ENCODE measurements at places on chromosomes 2 and 18. TPM values are rescaled to one million over a fixed set of nuclear protein-coding genes. Genes with fewer than 3 reads are reported as not detected.

The HMSD gene
- 1.3 TPM for polyA plus RNA-seq

The SLC19A3 gene
- 29.7 TPM for polyA plus RNA-seq

The NGEF gene
- 2.7 TPM for polyA plus RNA-seq

- DNase-seq, result no peak
These were observed 52.4 kb downstream of the INHBB start for GRCh38 chr2:120398051-120398995.

The DYTN gene
- not detected for polyA plus RNA-seq

Measured in right lung (tissue), 10 donors.